ENCODE measurements at places on chromosomes 7 and 10.

DNA sequence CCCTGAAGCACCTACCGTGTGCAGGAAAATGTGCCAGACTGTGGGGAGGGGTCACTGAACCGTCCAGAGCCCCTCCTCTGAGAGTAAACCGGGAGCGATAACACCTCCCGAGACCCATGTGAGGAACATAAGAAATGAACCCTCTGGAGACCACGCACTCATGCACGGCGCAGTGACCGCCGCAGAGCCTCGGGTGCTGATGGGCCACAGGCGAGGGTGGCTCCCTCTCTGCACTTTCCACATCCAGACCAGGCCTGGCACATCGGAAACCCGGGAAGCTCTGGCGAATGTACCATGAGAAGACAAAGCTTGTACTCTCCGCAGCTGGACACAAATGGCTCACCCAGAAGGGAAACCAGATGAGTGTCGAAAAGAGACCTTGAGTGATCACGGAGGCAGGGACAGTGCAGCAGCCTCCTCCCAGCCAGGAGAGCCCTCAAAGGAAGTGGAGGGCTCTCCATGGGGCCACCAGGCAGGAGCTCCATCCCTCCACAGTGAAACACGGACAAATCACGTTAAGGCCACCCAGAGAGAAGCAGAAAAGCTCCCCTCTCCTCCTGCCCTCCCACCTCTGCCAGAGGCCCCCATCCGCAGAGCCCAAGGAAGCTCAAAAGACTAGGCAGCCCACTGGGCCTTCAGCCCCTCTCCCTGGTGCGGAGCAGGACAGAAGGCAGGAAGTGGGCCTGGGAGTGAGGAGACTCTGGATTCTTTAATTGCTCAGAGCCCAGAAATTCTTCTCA, 178.1 kb upstream of the PPP2R2D start:
- no peak for DNase-seq

DNA sequence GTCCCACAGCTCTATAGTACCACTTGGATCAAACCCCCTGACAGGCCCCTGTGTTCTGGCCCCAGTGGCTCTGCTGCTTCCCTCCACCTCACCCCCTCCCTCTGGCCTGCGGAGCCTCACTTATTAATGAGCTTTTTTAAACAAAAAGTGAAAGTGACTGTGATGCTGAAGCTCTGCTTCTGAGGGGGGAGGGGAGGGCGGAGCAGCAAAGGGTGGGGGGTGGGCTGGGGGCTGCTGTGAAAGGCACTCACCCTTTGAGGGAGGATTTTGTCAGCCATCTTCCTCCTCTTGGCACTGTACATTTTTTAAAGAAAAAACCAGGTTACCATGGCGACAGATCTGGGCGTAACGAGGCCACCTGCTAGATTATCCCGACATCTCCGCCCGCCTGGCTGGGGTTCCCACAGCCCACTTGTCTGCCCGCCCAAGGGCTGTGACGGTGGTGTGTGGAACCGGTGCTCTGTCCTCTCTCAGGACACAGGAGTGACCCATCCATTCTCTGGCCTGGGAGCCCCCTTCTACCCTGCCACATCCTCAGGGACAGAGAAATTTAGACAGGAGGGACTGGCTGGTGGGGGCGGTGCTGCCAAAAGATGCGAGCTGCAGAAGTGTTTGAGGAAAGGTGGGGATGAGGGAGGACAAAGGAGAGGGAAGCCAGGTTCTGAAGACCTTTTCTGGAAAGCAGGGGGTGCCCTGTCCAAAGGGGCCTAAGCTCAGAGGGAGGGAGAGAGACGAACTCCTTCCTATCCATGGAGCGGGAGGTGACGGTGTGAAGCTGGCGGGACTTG, 4.9 kb downstream of the SMARCD3 start:
- no peak for DNase-seq

- peak; percentile 32 for DNase-seq
Measured at GRCh38 chr10:110006358-110007160, 1.2 kb upstream of the ADD3 start.

- no peak for DNase-seq
Measured at GRCh38 chr10:110695539-110695886, 51.4 kb downstream of the RBM20 start.

- DNase-seq, result no peak
Measured at GRCh38 chr7:111394891-111395290, 167.4 kb downstream of the IMMP2L start.

- DNase-seq, result no peak
Measured at GRCh38 chr10:74021248-74022055, 23.5 kb downstream of the VCL start.

GRCh38 chr10:31896968-31897384, 31.7 kb downstream of the ARHGAP12 start:
- no peak for DNase-seq

DNA sequence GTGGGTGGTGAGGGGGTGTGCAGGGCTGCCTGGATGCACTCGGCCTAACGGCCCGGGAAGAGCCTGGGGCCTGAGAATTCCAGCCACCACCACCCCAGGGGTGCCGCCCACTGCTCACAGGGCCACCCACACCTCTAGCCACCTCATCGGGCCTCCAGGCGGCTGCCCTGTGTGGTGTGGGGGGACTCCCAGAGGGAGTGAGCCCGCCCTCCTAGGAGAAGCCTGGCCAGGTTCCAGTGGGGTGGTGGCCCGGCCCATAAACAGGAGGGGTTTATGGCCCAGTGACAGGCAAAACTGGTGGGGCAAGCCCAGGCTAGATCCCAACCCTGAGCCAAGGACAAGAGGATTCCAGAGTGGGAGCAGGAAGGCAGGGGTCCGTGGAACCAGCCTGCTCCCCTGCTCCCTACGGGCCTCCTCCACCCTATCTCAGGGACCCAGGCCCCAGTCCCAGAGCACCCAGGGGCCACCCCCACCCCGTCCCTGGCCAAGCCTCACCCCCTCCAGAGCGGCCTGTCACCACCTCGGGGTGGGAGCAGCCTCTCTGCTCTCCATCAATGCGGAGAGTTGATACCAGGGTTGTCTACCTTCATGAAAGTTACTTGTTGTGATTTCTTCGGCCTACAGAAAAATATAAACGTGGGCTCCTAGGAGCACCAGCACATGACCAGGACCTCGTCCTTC, 20.2 kb upstream of the PDGFA start:
- DNase-seq, result no peak

DNA sequence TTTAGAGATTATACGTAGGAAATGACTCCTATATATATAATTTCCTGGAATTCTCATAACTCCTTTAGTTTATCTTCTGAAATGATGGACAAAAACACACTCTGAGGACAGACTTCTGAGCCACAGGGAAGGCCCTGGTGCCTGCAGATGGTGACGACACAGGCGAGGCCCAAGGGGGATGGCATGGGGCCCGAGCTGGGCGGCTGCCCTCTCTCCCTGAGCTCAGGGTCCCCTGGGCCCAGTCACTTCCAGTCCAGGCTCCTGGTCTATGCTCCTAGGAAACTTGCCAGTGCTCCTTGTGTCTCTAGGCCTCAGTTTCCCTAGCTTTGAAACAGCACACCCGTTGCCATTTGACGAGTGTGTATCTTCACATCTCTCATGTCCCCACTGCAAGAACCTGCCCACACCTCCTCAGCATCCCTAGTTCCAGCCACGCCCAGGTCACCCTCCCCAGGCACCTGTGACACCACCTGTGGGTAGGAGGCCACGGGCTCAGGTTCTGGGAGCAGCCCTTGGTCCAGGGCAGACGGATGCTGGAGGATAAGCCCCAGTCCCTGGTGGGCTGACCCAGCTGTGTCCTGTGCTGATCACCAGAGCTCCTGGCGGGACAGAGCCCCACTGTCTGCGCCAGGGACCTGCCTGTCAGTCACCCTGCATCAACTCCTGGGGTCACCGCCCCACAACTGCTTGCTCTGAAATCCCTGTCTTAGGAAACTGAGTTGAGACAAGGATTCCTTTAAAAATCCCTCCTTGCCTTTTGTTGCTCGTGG, 23.4 kb upstream of the SHH start:
- no peak for DNase-seq

GRCh38 chr10:79436850-79437103, 8.6 kb downstream of the ZCCHC24 start:
- no peak for DNase-seq

DNA sequence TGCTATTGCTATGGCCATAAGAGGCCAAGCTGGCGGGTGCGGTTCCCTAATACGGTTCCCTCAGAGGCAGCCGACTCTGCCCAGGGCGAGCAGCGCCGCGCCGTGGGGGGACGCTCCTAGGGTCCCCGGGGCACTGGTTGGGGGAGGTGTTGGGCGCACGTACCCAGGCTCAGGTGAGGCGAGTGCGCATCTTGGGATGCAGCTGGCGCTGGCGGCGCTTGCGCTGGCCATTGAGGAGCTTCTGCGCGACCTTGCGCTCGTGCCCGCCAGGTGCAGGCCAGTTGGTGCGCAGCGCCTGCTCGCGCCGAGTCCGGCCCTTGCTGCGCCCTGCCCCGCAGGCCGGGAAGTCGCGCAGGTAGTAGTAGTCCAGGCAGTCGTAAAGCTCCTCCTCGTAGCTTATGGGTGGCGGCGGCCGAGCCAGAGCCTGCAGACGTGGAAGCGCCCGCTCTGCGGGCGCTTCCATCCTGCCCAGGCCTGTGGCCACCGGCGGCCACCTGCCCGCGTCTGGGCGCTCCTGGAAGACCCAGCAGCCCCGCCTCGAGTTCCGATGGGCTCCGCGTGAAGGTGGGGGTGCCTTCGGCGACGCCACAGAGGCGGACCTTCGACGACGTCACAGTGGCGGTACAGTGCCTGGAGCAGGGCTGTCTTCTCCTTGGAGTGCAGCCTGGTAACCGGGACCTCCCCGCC, at the start of gene NUPR2:
Gene NUPR2, minus strand, starts transcription at position 566 of the 687 bp plus-strand sequence. Its CDS starts 103 bp downstream, at position 463.
- DNase-seq, result no peak

DNA sequence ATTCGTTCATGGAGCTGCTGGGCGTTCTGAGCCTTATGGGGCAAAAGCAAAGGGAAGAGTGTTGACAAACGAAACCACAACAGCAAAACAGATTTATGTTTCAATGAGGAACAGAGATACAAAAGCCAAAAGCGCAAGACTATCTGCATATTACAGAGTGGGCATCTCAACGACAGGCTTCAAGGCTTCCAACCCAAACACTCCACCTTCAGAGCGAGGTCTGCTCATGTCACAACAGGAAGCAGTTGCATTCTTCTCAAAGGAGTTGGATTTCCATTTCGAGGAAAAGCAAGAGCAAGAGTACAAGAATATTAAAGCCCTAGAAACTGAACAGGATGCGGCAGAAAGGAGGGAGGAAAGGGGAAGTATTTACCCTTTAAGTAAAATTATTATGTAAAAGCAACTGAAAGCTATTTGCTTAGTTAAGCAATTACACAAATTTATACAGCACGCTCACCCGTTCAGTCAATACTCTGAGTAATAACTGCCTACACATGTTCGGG, 189.3 kb downstream of the ELMO1 start:
- DNase-seq, result no peak

DNA sequence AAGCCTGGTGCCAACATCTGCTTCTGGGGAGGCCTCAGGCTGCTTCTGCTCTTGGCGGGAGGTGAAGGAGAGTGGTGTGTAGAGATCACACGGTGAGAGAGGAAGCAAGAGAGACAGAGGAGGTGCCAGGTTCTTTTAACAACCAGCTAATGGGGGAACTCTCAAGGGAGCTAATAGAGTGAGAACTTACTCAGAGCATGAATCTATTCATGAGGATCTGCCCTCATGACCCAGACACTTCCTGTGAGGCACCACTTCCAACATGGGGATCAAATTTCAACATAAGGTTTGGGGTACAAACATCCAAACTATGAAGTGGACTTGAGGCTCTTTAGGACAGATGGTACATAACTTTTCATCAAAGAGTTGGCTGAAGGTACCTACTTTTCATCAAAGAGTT, 5.1 kb upstream of the ZNF32 start:
- no peak for DNase-seq

GRCh38 chr7:116777651-116778281, 84.6 kb upstream of the CAPZA2 start:
- no peak for DNase-seq

GRCh38 chr7:34904987-34905386, 132.3 kb downstream of the DPY19L1 start:
- DNase-seq, result no peak

Data from HAP-1 (cell line).